COLO829 (cell line): ENCODE measurements at places on chromosomes 7 and 10.

- DNase-seq: no peak
These were observed 103.9 kb upstream of the LRRC4 start for GRCh38 chr7:128135159-128135514.

DNA sequence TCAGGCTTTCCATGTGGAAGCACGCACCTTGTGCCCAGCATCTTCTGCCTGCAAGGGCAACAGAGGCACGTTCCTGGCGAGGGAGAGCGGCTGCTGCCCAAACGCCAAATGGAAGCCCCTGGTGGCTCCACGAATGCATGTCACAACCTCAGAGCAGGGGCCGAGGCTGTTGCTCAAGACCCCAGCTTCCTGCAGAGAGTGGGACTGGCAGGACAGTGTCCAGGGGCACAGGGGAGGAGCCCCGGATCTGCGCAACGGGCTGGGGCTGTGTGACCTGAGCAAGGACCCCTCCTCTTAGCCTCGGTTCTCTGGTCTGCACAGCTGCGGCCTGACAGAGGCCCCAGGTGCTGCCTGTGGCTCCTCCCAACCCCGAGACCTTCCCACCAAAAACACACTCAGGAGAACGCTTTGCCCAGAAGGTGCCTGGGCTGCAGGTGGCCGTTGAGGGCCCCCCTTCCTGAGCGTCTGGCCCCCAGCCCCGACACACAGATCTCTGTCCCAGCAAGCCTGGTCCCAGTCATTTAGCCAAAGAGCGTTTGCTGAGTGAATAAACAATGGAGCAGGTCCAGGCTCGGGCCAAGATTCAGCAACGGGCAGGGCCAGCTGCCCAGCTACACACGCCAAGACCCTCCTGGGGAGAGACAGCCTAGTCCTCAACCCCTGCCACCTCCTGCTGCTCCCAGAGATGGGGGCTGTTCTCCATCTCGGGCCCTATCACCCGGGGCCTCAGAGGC lies 1.2 kb downstream of the MICALL2 start:
- DNase-seq: no peak

- no peak for DNase-seq
These were observed 161.1 kb upstream of the FRMD4A start for GRCh38 chr10:14491811-14492210.

GRCh38 chr10:130606001-130606405 lies 469.8 kb downstream of the GLRX3 start:
- no peak for DNase-seq

GRCh38 chr7:140657891-140658290 lies 14.9 kb upstream of the ADCK2 start:
- DNase-seq: no peak
